ENCODE measurements at places on chromosomes 13 and 19. TPM values are rescaled to one million over a fixed set of nuclear protein-coding genes. Genes with fewer than 3 reads are reported as not detected.

- no peak for DNase-seq
- H3K4me1 ChIP-seq: no peaks in the 10 kb centered on the region
- no peak overlapping the region for H3K27ac ChIP-seq
- H3K4me3 ChIP-seq: no peak overlapping the region
- peaks cover 78% of the 10 kb centered on the region for H3K27me3 ChIP-seq
- H3K36me3 ChIP-seq: no peaks in the 10 kb centered on the region
Observed at GRCh38 chr13:99972190-99972731, 694 bp upstream of the ZIC5 start.

Gene ETFB
- total RNA-seq: 56.6 TPM

GRCh38 chr13:107518292-107518691, 697.0 kb downstream of the LIG4 start:
- no peaks in the 10 kb centered on the region for H3K36me3 ChIP-seq
- H3K27me3 ChIP-seq: no peaks in the 10 kb centered on the region
- H3K27ac ChIP-seq: no peak overlapping the region
- DNase-seq: no peak
- H3K4me1 ChIP-seq: no peaks in the 10 kb centered on the region

Gene KLK10
- total RNA-seq: 3.8 TPM

Gene TPTE2
- total RNA-seq: 0.43 TPM
